ENCODE measurements at places on chromosomes 16 and 17.

GRCh38 chr17:28920201-28920600 is 17.3 kb upstream of the DHRS13 start:
- no peak for DNase-seq

DNA sequence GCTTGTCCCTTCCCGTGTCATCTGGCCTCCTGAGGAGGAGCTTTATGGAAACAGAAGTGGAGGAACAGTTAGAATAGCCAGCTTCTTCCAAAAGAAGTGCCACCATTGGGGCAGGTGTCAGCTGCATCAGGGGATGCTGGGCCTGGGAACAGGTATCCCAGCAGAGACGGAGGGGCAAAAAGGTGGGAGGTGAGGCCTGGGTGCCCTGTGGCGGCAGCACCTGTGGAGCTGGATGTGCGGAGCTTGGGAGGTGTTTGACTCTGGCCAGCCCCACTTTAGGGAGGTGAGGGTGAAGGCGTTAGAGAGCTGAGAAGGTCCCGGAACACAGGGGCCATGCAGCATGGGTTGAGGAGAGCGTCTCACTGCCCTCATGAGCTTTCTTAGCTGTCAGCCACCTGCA is 5.2 kb downstream of the SMCR8 start:
- DNase-seq, result no peak

GRCh38 chr16:86953631-86954391 is 363.4 kb downstream of the C16orf95 start:
- no peak for DNase-seq

- DNase-seq, result no peak
These were observed 35.6 kb downstream of the FBXL20 start for GRCh38 chr17:39365872-39366271.

DNA sequence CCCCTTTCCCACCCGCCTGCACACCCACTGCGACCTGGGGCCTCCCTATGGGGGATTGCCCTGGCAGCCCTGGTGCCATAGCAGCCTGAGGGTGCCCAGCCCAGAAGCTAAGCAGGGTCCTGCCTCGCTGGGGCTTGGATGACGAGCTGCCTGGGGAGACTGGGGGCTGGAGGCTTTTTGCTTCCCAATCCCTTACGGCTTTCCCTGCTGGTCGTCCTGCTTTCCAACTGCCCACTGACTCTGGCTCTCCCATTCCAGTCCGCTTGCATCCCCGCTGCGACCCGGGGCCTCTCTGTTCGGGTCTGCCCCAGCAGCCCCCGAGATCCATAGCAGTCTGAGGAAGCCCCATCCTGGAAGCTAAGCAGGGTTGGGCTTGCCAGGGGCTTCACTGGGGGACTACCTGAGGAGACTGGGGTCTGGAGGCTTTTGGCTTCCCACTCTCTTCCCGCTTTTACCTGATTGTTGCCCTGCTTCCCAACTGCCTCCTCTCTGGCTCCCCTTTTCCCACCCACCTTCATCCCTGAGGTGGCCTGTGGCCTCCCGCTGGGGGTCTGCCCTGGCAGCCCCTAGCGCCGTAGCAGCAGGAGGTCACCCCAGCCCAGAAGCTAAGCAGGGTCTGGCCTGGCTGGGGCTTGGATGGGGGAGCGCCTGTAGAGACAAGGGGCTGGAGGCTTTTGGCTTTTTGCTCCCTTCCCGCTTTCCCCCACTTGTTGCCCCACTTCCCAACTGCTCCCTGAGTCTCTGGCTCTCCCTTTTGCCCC is 2292.8 kb downstream of the TP53TG3F start:
- DNase-seq, result no peak

- no peak for DNase-seq
These were observed 21.6 kb downstream of the PLA2G10 start for GRCh38 chr16:14672403-14672971.

- no peak for DNase-seq
These were observed 191.5 kb upstream of the RPL38 start for GRCh38 chr17:74011966-74012365.

GRCh38 chr16:5026664-5027063 is 7.1 kb downstream of the NAGPA start:
- no peak for DNase-seq

DNA sequence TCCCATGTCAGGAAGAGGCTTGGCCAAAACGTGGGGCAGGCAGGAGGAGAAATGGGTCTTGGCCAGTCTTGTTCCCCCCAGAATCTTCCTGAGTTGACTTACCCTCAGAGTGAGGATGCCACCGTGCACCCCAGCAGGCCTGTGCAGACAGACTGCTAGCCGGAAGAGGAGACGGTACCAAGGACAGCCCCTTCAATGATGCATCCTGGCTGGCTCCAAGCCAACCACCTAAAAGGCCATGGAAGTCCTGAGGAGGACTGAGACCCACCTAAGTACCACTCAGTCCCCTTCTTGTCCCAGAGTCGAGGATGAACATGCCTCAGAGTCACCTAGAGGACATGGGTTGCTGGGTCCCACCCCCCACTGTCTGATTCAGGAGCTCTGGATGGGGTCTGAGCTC is 46.7 kb upstream of the RCVRN start:
- DNase-seq, result no peak

DNA sequence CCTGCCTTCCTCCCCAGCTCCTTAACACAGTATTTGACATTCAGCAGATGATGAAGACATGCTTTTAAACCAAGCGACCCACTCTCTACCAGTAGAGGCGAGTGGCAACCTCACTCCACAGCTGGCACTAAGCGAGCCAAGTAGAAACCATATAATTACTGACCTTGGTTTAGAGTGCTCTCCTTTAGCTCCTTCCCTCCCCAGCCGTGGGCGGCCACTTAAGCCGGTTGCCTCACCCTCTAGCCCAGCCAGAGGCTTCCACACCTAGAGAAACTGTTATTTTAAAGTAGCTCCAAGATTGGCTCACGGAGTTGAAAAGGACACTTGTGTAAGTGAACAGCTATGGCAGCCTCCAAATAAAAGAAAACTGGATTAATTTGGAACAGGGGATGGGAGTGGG is 109.1 kb upstream of the CRHR1 start:
- DNase-seq, result no peak

GRCh38 chr16:29898804-29899515 is 390 bp downstream of the SEZ6L2 start:
- DNase-seq, result no peak

DNA sequence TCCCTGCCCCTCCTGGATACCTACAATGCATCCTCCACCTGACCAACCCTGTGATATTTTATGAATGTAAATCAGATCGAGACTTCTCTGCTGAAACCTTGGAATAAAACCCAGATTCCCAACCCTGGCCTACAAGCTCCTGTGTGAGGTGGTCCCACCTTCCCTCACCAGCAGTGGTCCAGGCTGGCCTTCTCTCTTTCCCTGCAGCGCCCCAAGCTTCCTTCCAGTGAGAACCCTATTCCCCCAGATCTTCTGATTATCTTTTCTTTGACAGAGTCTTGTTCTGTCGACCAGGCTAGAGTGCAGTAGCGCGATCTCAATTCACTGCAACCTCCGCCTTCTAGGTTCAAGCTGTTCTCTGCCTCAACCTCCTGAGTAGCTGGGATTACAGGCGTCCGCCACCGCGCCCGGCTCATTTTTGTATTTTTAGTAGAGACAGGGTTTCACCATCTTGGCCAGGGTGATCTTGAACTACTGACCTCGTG is 2.5 kb upstream of the HELZ start:
- no peak for DNase-seq

GRCh38 chr16:72066747-72067146 is 3.7 kb downstream of the HPR start:
- DNase-seq, result peak; percentile 46

DNA sequence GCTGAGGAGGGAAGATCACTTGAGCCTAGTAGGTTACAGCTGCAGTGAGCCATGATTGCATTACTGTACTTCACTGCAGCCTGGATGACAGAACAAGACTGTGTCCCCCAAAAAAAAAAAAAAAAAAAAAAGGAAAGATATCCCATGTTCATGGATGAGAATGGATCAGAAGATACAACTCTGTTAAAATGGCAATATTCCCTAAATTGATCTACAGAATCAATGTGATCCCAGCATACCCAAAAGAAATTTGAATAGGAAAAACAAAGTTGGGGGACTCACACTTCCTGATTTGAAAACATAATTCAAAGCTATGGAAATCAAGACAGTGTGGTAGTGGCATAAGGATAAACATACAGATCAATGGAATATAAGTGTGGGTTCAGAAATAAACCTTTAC is 12.7 kb upstream of the KANSL1 start:
- DNase-seq, result no peak

- DNase-seq, result peak; percentile 6
These were observed 7.3 kb downstream of the MILR1 start for GRCh38 chr17:64455993-64456885.

DNA sequence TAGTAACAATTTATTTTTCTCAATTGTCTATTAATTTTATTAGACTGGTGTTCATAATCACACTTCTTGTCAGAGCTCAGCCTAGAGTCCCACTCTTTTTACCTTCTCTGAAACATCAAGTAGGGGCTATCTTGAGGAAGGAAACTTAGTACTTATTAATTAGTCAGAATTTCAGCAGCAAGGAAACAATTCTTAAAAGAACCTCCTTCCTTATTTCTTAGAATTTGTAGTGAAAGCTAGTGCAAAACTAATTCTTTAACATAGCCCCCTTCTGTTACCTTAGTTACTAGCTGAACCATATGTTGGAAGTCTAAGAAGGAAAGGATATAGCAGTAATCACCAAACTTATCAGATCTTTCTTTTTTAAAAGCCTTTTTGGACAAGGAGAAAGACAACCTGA is 35.2 kb downstream of the MAP2K4 start:
- no peak for DNase-seq

DNA sequence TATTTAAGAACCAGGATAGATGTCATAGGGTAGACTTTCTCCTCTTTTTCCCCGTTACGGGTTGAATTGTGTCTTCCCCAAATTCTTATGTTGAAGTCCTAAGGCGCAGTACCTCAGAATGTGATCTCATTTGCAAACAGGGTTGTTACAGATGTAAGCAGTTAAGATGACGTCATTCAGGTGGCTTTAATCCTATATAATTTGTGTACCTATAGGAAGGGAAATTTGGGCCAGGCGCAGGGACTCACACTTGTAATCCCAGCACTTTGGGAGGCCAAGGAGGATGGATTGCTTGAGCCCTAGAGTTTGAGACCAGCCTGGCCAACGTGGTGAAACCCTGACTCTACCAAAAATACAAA is 99.5 kb upstream of the DHX40 start:
- DNase-seq, result no peak

DNA sequence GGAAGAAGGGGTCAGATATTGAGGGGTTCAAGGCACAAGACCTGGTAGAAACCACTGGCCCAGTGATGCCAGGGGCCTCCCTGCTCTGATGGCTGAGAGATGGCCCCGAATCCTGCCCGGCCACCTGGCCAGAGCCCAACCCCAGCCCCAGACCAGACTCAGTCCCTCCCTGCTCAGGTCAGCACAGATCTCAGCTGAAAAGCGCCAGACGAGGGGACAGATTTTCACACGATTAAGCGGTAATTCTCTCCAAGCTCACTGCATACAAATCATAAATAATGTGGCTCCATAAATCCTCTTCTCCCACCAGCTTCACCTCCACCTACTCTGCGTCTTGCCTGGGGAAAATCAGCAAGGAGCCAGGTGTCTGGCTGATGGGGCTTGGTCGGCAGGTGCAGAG is 57.1 kb downstream of the ENGASE start:
- no peak for DNase-seq

DNA sequence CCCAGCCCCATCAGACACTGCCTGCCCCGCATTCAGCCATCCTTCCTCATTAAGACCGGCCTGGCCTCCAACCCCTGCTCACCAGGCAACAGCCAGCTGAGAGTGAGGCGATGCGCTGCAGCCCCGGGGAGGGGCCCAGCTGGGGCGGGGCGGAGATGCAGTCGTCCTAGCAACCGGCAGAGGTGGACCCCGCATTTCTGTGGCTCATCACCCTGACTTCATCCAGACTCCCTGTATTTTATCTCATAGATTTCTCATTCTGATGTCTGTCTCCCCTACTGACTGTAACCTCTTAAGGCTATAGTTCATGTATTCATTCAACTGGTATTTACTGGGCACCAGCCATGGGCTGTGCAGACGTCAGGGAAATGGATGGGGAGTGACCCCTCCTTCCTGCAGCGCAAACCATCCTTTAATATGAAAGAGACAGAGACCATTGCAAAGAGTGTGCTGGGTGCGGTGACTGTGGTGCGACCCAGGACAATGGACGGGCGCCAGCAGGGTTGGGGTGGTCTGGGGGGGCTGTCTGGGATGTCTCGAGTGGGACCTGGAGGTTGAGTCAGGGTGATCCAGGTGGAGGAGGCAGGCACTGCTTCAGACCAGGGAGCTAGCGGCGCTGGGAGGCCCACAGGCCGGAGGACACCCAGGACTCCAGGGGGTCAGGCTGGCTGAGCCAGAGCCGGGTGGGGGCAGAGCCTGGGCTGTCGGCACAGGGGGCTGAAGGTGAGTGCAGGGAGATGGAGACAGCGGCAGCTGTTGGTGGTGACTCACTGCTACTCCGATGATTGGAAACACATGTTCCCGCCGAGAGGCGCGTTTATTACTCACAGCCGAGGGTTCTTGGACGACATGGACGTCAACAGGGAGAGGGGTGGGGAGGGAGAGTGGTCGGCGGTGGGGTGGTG is 10.5 kb upstream of the TIMP2 start:
- peak; percentile 98 for DNase-seq

DNA sequence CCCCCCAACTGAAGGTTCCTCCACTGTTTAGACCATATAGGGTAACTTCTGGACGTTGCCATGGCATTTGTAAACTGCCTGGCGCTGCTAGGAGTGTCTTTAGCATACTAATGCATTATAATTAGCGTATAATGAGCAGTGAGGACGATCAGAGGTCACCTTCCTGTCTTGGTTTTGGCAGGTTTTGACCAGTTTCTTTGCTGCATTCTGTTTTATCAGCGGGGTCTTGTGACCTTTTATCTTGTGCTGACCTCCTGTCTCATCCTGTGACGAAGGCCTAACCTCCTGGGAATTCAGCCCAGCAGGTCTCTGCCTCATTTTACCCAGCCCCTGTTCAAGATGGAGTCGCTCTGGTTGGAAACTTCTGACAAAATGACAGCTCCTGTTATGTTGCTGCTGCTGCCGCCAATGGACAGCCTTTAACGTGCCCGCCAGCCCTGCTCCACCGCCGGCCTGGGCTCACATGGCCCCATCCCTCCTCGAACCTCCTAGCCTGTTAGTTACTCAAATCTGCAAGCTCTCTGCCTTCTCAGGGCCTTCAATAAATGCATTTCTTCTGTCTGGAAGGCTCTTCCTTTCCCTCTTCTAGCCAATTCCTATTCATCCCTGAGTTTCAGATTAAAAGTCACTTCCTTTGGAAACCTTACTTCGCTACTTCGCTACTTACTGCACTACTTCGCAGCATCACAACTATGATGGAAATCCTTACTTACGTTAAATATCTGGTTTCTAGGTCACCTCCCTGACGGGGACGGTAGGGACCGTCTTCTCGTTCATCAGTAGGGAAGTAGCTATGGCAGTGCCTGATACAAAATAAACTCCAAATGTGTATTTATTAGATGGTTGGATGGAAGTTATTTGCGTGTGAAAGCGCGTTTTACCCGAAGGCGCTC is 640 bp upstream of the NAGLU start:
- DNase-seq, result no peak

- DNase-seq, result peak; percentile 59
These were observed 77.4 kb upstream of the SMURF2 start for GRCh38 chr17:64739316-64740058.

GRCh38 chr17:64920419-64921172 is 1.3 kb upstream of the LRRC37A3 start:
- no peak for DNase-seq
